ENCODE measurements at places on chromosomes 11 and 22. TPM values are rescaled to one million over a fixed set of nuclear protein-coding genes. Genes with fewer than 3 reads are reported as not detected.
A peak's percentile ranks its signal among the peaks of the same experiment; 100 is the strongest.

GRCh38 chr22:41521126-41521525 lies 23.1 kb downstream of the POLR3H start:
- H3K27me3 ChIP-seq: no peaks in the 10 kb centered on the region
- no peak overlapping the region for H3K4me3 ChIP-seq
- H3K27ac ChIP-seq: no peak overlapping the region
- DNase-seq: no peak
- H3K4me1 ChIP-seq: peaks cover 29% of the 10 kb centered on the region
- H3K36me3 ChIP-seq: peaks cover 39% of the 10 kb centered on the region

The TRMU gene
- 28.3 TPM for total RNA-seq

- H3K27me3 ChIP-seq: peaks cover 16% of the 10 kb centered on the region
- no peaks in the 10 kb centered on the region for H3K36me3 ChIP-seq
- H3K4me1 ChIP-seq: no peaks in the 10 kb centered on the region
- H3K4me3 ChIP-seq: no peak overlapping the region
- no peak for DNase-seq
Measured at GRCh38 chr22:35089139-35089538, 23.2 kb downstream of the ISX start.

DNA sequence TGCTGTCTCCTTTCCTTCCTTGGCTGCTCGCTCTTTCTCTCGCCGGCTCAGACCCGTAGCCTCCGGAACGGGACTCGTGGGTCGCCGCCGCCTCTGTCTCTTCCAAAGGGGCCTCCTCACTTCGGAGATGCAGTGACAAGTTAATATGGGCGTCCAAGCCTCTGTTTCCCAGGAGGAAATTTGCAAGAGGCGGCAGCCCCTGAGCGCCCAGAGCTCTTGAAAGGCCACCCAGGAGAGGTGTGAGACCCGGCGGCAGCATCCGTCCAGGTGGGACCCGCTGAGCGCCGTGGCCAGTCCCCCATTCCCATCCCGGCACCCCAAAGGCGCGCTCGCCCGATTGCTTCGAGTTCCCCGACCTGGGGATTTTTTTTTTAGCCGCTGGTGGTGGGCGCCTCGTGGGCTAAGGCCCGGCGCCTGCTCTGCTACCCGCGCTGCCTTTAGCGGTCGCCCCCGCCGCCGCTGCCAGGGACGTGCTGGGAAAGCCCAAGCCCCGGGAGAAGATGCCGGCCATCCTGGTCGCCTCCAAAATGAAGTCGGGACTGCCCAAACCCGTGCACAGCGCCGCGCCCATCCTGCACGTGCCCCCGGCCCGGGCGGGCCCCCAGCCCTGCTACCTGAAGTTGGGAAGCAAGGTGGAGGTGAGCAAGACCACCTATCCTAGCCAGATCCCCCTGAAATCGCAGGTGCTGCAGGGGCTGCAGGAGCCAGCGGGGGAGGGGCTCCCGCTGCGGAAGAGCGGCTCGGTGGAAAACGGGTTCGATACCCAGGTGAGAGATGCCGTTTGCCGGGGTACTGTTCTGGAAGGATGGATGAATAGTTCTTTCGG lies 772 bp downstream of the NAV2 start:
- no peak for DNase-seq
- H3K27ac ChIP-seq: peak overlapping the region; percentile 83
- H3K4me3 ChIP-seq: peak overlapping the region; percentile 76

The PGR gene
- 0.18 TPM for total RNA-seq

DNA sequence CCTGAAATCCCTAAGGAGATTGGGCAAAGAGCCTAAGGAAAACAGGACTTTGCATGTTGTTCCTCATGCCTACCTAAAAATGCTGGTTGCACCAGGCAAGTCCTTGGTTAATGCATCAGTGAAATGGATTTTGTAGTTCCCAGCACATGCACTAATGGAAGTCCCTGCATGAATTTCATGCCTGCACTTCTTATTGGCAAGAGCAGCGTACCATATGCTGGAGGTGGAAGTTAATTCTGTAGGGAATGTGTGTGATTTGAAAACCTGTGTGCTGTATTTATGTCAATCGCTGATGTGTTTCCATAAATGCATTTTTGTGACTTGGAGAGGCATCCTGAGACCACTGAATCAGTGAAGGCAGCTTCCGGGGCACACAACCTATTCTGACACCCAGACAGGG lies 140.3 kb upstream of the MTNR1B start:
- DNase-seq: no peak
- H3K36me3 ChIP-seq: no peaks in the 10 kb centered on the region
- H3K27ac ChIP-seq: no peak overlapping the region

The FOLR3 gene
- not detected for total RNA-seq

DNA sequence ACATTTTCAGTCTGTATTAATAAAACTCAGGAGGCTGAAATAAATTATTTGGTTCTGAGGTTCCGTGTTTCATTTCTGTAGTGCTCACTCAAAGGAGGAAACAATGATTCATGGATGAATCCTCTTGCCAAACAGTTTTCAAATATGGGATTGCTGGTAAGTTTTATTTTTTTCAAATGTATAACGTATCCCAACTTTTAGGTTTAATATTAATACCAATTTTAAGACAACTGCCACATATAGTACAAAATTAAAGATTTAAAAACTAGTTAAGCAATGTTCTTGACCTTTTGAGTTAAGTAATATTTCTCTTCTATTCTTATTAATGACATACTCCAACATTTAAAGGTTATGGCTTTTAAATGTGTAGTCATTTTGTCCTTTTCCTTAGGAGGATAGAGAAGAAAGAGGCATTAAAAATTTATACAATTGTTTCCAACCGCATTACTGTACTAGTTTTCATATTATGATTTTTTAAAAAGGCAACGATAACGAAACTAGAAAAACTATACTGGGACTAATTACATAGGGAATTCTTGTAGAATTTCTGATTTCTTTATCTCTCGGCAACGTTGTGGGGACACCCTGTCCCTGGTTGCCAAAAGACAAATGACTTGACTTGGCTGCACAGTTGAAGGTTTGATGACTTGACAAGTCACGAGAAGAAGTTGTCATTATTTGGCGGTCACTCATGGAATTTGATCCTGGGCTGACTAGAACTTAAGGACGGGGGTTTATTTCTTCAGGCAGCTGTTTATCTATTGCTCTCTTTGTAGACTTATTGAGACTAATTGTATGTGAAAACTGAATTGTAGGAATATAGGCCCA lies 69.1 kb upstream of the ADSL start:
- H3K4me3 ChIP-seq: peak overlapping the region; percentile 42
- DNase-seq: no peak
- H3K36me3 ChIP-seq: peaks cover 35% of the 10 kb centered on the region
- H3K4me1 ChIP-seq: peaks cover 37% of the 10 kb centered on the region
- no peaks in the 10 kb centered on the region for H3K27me3 ChIP-seq
- peak overlapping the region; percentile 85 for H3K27ac ChIP-seq
